ENCODE measurements at places on chromosomes 7 and 10.

- DNase-seq: no peak
Observed at GRCh38 chr7:5702876-5703571, 78.4 kb downstream of the RNF216 start.

- peak; percentile 9 for DNase-seq
Observed at GRCh38 chr10:118259288-118259906, 82.7 kb downstream of the FAM204A start.

DNA sequence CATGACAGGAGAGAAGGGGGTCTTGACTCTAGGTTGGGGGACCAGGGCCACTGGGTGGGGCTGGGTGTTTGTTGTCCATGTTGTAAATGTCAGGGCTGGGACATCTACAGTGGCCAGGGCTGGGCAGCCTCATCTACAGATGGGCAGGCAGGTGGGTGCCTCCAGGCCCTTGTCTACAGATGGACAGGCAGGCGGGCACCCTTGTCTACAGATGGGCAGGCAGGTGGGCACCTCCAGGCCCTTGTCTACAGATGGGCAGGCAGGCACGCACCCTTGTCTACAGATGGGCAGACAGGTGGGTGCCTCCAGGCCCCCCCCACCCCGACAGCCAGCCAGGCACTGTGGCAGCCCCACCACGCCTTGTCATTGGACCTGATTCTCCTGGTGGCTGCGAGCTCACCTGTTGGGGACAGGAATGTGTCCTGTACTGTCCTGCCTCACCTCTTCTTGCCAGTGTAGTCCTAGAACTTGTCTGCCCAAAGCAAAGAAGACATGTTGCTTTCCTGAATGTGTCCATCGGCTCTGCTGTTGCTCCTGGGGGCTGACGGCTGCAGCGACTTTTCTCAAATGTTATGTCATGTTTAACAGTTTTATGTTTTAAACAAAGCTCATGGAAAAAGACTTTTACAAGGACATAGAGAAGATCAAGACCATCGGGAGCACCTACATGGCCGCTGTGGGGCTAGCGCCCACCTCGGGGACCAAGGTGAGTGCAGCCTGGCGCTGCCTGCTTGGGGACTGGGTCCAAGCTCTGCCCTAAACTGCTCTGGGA lies 129.9 kb downstream of the ADCY1 start:
- DNase-seq: no peak

DNA sequence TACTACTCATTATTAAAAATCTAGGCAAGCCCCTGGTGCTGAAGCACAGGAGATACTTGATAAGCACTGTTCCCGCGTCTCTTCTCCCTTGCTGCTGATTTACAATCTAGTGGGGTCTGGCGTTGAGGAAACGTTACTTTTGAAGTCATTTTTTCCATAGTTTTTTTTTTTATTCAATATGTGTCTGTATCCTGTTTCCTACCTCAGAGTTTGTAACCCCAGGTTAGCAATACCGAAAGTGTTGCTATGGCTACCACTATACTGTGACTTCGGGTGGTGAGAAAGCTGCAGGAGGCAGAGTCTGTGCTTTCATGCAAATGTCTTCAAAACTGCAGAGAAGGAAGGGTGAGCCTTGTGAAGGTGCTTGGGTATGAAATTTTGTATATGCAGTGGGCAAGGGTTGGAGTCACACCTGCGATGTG lies 458.8 kb upstream of the GHITM start:
- no peak for DNase-seq

GRCh38 chr7:105387508-105388355 lies 989 bp downstream of the SRPK2 start:
- DNase-seq: peak; percentile 56

DNA sequence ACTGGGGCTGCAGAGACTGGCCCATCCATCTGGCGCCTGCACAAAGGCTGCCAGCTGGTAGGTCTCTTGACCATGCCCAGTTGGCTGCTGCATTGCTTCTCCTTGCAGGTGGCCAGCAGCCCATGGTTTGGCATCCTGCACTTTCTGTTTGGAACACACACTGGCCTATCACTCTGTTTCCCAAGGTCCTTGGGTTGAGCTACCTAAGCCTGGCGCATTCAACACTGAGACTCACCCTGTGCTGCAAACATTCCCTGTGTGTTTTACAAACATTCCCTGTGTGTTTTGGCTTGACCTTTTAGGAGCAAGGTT lies 55.5 kb downstream of the TACR2 start:
- peak; percentile 98 for DNase-seq

DNA sequence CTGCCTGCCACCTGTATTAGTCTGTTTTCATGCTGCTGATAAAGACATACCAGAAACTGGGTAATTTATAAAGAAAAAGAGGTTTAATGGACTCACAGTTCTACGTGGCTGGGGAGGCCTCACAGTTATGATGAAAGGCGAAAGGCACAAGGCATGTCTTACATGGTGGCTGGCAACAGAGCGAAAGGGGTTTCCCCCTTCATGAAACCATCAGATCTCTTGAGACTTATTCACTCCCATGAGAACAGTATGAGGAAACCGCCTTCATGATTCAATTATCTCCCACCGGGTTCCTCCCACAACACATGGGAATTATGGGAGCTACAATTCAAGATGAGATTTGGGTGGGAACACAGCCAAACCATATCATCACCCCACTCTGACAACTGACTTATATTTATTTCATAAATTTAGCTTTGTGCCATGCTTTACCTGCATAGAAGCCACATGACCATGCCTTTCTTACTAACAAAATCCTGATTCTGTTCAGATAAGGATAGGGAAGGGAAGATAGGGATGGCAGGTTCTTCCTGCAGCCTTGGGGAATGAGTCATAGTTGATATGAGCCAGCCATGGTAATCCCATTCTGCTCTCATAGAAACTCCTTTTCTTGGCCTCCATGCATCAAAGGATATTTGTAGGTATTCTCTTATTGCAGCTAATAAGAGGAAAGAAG lies 191.3 kb upstream of the AGK start:
- no peak for DNase-seq

GRCh38 chr10:106894692-106895091 lies 269.8 kb downstream of the SORCS1 start:
- DNase-seq: no peak

DNA sequence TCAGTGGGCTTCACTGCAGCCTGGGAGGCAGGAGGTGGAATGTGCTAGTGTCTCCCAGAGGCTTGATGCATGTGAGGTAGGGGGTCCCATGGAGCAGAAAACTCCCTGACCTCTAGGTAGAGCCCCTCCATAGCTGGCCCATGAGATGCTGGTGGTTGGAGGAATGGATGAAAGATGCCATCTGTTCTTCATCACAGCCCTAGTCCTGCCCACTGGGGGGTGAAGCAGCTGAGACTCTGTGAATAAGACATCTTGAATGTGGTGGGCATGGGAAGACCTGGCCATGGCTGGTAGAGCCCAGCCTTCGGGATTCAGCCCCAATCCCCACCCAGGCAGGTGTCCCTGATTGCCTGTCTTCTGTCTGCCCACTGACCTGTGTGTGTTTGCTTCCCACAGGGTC lies 92.5 kb downstream of the COL13A1 start:
- DNase-seq: no peak

GRCh38 chr10:116038259-116038658 lies 234.7 kb downstream of the GFRA1 start:
- DNase-seq: no peak

- peak; percentile 11 for DNase-seq
Observed at GRCh38 chr10:108861181-108861754, 1062.0 kb downstream of the XPNPEP1 start.

DNA sequence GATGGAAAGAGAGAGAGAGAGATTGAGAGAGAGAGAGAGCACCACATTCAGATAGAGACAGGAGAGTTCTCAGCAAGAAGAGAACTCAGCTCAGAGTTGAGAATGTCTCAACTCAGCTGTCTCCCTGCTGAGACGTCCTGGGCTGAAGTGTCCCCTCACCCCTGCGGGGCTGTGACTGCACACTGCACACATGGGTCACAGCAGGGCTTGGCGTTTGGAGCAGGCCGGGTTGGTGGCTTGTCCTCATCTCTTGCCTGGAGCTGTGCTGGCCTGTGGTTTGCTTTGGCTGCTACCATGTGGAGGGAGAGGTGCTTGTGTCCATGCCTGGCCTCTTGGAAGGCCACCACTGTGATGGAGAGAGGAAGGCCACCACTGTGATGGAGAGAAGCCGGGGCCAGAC lies 167.9 kb downstream of the RNF216 start:
- DNase-seq: no peak

- DNase-seq: no peak
Observed at GRCh38 chr7:3277604-3278572, 23.2 kb upstream of the SDK1 start.

DNA sequence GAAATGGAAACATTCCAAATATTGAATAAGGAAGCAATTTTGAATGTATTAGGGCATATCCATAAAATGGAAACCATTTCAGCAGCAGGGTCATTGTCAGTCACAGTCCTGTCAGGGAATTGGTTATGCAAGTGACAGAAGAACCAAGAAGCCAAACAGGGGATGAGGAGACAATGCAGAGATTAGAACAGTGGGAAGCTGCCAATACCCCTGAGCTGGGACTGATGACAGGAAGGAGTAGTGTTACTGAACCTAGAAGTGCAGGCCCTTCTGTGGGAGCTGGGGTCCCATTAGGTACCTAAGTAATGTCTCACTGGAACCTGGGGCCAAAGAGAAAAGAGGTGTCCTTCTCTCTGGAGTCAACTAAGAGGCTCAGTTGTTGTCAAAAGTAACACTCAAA lies 37.6 kb upstream of the NPSR1 start:
- no peak for DNase-seq

DNA sequence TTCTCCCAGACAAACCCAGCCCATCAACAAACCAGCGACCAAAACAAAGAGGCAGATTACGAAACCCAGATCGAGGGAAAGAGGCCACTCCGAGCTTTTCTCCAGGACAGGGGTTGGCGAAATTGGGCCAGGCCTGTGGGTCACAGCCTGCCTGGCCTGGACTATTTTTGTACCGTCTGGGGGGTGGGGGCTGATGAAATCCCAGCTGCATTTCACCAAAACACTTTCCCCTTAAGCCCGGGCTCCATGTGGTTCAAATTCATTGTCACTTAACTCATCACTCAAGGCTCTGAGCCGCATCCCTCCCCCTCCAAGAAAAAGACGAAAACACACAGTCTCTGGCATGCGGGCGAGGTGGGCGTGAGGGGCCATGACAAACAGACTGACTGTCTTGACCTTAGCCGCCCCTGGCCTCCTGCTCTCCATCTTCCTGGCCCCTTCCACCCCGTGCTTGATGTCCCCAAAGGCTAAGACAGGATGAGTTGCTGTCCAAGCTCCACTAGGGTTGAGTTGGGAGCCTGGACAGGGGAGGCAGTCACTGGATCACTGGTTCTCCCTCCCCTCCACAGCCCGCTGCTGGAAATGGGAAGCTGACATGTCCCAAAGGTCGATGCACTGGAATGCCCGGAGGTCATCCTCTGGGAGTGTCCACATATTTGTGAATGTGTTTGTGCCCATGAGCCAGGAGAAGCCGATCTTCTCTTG lies 19.2 kb downstream of the TMEM270 start:
- no peak for DNase-seq

GRCh38 chr7:130361681-130362080 lies 17.1 kb downstream of the CPA5 start:
- DNase-seq: no peak

DNA sequence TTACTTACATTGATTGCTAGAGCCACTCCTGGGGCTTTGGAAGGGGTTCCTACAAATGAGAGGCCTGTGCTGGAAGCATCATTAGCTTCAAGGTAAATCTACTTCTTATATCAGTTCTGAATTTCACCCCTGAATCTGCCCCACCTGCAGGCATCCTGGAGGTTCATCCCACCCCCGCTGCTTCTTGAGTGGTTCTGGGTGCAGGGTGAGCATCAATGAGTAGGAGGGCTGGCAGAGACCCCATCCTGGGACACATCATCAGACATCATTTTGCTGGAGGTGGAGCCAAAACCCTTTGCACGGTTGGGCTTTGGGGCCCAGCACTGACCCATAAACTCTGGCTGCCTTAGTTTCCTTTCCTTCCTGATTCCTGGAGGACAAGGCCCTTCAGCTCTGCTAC lies 143.7 kb downstream of the PTPN20 start:
- no peak for DNase-seq

GRCh38 chr7:151142686-151143040 lies 24.8 kb downstream of the GBX1 start:
- no peak for DNase-seq

DNA sequence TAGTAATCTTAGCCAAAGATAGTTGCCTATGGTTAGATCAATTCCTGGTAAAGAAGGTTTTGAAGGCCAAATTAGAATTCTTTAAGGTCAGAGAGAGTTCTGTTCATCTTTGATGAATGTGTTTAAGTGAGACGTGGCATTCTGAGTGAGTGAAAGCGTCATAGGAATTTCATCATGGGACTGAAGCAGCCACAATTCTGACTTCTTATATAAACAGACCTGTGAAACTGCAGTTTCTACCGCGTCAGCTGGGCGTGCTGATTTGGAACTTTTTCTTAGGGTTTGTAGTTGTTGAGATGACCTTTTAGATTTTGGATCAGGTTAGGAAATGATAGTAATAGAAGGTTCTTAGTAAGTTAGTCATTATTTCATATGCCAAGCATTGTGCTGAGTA lies 103.8 kb downstream of the CNNM2 start:
- DNase-seq: no peak

GRCh38 chr10:110169586-110169985 lies 37.8 kb upstream of the MXI1 start:
- no peak for DNase-seq

- no peak for DNase-seq
Observed at GRCh38 chr10:79390551-79391229, 43.4 kb downstream of the PPIF start.

DNA sequence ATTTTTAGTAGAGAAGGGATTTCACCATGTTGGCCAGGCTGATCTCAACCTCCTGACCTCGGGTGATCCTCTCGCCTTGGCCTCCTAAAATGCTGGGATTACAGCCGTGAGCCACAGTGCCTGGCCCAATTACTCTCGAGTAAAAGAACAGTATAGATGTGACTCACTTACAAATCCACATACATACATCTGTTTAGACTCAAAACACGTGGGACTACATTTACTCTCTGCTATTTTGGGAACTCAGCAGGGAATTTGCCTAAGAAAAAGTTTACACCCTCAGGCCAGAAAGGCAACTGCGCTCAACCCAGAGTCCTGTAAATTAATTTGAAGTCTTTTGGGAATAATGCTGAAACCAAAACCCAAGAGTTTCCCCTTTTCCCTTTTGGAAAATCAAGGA lies 289.7 kb downstream of the KLF6 start:
- no peak for DNase-seq

GRCh38 chr10:121668314-121669027 lies 70.2 kb upstream of the FGFR2 start:
- peak; percentile 44 for DNase-seq

GRCh38 chr10:82191653-82192052 lies 316.7 kb downstream of the NRG3 start:
- DNase-seq: no peak
